ENCODE measurements at places on chromosomes 6 and 20. TPM values are rescaled to one million over a fixed set of nuclear protein-coding genes. Genes with fewer than 3 reads are reported as not detected.

The TGM2 gene
- total RNA-seq: 846 TPM

The C6orf47 gene
- total RNA-seq: 16.9 TPM

DNA sequence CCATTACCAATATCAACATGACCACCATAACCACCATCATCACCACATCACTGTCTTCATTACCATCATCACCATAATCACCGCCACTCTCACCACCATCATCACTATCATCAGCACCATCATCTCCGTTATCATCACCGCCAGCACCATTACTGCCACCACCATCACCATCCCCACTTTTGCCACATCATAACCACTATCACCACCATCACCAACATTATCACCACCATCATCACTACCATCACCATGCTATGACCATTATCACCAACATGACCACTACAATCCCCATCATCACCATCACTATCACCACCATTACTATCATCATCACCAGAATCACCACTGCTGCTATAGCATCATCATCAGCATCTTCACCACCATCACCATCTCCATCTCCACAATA lies 25.7 kb downstream of the CST2 start:
- DNase-seq: no peak
- no peak overlapping the region for H3K4me3 ChIP-seq
- peaks cover 11% of the 10 kb centered on the region for H3K27me3 ChIP-seq
- no peaks in the 10 kb centered on the region for H3K36me3 ChIP-seq

DNA sequence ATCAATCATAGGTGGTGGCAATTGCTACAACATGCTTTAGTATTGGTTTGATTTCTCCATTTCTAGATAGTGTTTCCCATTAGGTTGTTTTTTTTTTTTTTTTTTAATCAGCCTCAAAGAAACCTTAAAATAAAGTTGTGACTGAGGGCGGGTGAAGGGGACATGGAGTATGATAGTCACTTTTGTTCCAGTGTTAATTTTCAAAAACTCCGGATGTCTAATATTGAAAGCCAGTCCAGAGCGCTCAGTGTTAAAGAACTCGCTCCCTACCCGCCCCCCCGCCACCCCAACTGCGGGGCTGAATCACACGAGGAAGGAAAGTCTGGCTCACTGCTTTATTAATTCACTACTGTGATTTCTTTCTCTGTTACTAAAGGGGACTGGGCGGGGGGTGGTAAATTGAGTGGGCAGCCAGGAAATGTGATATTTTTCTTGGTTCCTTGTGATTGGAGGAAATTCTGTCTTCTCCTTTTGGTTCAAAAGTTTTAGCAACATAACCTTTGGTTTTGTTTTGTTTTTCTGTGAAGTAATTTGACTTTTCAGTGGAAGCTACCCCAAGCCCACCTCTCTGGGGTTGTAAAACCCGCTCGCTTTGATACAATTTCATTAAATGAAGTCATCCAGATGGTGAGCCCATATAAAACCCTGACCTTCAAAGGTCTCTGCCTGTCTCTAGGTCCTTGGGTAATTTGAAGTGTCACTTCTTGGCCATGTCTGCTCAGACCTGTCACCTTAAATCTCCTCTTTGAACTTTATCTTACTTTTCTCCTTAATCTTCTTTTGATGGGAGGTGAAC lies 38.0 kb downstream of the TNFAIP3 start:
- no peaks in the 10 kb centered on the region for H3K4me1 ChIP-seq
- no peak overlapping the region for H3K27ac ChIP-seq
- no peak overlapping the region for H3K4me3 ChIP-seq
- H3K36me3 ChIP-seq: no peaks in the 10 kb centered on the region
- H3K27me3 ChIP-seq: no peaks in the 10 kb centered on the region

GRCh38 chr20:36585410-36586125 lies 12.2 kb downstream of the TGIF2 start:
- H3K4me3 ChIP-seq: no peak overlapping the region
- H3K27me3 ChIP-seq: no peaks in the 10 kb centered on the region
- H3K4me1 ChIP-seq: peaks cover 6% of the 10 kb centered on the region
- H3K27ac ChIP-seq: no peak overlapping the region
- DNase-seq: no peak

DNA sequence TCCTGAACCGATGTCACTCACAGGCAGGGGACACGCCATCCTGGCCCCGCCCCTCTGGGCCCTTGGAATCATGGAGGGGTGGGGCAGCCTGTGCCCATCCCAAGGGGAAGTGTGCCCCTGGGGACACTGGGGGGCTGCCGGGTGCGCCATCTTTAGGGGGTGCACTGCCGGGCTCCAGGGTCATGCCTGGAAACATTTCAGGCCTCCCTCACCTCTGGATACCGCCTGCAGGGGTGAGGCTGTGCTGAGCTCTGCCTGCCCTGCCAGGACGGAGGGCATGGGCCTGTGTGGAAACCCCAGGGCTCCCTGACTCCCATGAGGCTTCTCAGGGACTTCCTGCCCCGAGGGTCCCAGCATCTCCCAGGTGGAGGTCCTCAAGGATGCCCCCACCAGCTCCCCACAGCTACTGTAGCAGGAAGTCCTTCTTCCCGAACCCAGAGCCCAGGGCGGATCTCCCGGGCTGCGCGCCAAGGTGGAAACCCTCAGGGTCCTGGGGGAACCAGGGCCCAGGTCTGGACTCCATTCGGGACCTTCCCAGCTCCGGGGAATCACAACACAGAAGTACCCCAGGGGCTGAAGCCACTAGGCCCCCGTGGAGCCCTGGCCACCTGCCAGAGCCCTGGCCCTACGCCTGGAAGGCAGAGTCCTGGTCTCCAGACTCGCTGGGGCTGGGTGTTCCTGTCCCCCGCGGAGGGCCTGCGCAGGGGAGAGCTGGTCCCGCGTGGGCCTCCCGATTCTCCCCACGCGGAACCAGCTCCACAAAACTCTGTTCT lies 15.6 kb downstream of the CHRNA4 start:
- H3K27me3 ChIP-seq: peaks cover 41% of the 10 kb centered on the region
- no peak overlapping the region for H3K27ac ChIP-seq
- no peaks in the 10 kb centered on the region for H3K36me3 ChIP-seq
- DNase-seq: peak; percentile 67

DNA sequence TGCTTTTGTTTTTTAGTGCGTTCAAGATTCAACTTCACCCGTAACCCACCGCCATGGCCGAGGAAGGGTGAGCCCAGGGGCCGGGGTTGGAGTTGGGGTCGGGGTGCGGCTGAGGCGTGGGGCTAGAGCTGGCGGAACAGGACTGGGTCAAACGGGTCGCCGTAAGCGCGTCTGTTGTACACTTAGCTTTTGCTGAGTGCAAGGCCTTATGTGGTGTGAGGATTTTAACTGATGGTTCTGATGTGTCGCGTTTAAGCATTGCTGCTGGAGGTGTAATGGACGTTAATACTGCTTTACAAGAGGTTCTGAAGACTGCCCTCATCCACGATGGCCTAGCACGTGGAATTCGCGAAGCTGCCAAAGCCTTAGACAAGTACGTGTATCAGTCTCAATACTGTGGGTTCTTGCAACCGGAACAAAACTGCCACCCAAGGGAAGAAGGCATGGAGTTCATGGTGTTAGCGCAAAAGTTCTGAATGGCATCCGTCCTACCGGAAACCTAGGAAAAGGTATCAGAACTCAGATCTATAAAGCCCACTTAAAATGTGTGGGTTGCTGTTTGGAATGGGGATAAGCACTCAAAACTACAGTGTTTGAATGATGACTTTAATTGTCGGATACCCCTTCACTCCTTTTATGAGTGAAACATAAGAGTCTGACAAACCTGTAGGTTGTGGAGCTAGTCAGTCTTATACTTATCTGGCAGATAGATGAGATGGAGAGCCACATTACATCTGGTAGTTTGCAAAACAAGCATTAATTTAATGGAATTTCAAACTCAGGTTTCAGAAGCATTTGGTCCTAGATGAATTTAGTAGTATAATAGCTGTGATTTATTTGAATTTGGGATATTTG lies 574 bp downstream of the RPS12 start:
- peaks cover 48% of the 10 kb centered on the region for H3K36me3 ChIP-seq
- H3K27ac ChIP-seq: peak overlapping the region; percentile 93
- peak overlapping the region; percentile 91 for H3K4me3 ChIP-seq

DNA sequence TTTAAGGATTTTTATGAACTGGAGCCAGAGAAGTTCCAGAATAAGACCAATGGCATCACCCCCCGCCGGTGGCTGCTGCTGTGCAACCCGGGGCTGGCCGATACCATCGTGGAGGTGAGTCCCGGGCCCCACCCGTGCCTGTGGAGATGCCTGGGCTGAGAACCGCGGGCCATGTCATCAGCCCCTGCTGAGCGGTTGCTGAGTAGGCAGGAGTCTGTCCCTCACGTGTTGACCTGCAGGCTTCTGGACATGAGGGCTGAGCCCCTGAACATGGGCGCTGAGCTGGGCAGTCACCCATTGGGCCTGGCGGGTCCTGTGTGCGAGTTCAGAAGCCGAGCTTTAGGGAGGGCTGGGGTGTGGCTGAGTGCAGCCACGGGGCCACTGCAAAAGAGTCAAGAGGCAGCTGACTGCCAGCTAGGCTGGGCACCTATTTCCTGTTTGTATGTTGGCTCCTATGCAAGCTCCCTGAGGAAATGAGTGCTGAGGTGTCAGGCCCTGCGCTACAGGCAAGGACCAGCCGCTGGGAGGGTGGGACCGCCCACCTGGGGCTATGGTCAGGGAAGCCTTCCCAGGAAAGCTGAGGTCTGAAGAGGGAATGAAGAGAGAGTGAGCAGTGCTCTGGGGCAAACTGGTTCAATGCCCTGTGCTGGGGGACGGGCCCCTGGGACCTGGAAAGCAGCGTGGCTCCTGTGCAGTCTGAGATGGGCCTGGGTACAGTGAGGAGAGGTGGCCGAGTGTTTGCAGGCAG lies 34.3 kb downstream of the PYGB start:
- peaks cover 100% of the 10 kb centered on the region for H3K36me3 ChIP-seq
- no peak overlapping the region for H3K27ac ChIP-seq
- no peaks in the 10 kb centered on the region for H3K27me3 ChIP-seq
- DNase-seq: peak; percentile 13
- H3K4me3 ChIP-seq: no peak overlapping the region
- H3K4me1 ChIP-seq: peaks cover 28% of the 10 kb centered on the region

The KCNK17 gene
- total RNA-seq: 0.52 TPM

GRCh38 chr6:63389191-63389844 lies 69.5 kb upstream of the LGSN start:
- H3K27me3 ChIP-seq: no peaks in the 10 kb centered on the region
- DNase-seq: no peak
- no peak overlapping the region for H3K27ac ChIP-seq
- no peak overlapping the region for H3K4me3 ChIP-seq
- H3K36me3 ChIP-seq: no peaks in the 10 kb centered on the region
- H3K4me1 ChIP-seq: no peaks in the 10 kb centered on the region

The OGFR gene
- 19.2 TPM for total RNA-seq

All from left ventricle myocardium inferior (tissue), 1 donor.